ENCODE measurements at places on chromosomes 4 and X. TPM values are rescaled to one million over a fixed set of nuclear protein-coding genes. Genes with fewer than 3 reads are reported as not detected.

- no peaks in the 10 kb centered on the region for H3K27me3 ChIP-seq
- no peaks in the 10 kb centered on the region for H3K36me3 ChIP-seq
- H3K27ac ChIP-seq, result no peak overlapping the region
- no peak overlapping the region for H3K4me3 ChIP-seq
- no peak for DNase-seq
Measured at GRCh38 chr4:42630908-42631307, 26.0 kb downstream of the ATP8A1 start.

GRCh38 chr4:70666369-70666768 lies at the start of gene JCHAIN:
Gene JCHAIN, minus strand, starts transcription at chr4:70666508. Its CDS starts 18 bp downstream, at chr4:70666490.
- H3K4me3 ChIP-seq, result no peak within 1 kb of the TSS
- no peaks in the 10 kb centered on the region for H3K36me3 ChIP-seq
- DNase-seq, result no peak

DNA sequence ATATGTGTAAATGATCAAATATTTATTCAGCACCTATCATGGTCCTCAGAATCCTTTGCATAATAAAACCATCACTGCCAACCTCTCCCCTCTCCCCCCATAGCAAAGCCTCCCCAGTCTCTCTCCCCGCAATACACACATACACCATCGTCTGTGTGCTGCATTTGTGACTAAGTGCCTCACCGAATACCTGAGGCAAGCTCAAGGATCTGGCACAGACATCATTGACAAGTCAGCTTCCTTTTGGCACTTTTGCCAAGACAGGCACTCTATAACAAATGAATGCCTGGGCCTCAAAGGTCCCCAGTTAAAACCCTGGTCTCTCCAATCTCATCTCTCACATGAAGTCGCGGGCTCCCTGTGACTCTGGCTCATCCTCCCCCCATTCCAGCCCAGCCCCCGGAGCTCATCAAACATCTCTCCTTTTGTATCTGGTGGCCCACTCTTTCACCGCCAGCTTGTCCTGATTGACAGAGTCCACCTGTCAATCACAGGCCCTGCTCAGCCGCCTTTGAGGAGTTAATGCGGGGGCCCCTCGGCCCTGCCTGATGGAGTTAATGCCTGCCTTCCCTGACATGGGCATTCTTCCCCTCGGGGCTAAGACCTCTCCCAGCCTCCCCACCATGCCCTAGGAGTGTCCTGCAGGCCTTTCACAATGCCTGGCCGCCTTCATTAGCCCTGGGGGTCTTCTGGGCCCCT lies 135.8 kb upstream of the ATP6AP2 start:
- H3K27me3 ChIP-seq, result no peaks in the 10 kb centered on the region
- H3K36me3 ChIP-seq, result no peaks in the 10 kb centered on the region
- no peak overlapping the region for H3K27ac ChIP-seq
- no peaks in the 10 kb centered on the region for H3K4me1 ChIP-seq
- no peak overlapping the region for H3K4me3 ChIP-seq
- no peak for DNase-seq

DNA sequence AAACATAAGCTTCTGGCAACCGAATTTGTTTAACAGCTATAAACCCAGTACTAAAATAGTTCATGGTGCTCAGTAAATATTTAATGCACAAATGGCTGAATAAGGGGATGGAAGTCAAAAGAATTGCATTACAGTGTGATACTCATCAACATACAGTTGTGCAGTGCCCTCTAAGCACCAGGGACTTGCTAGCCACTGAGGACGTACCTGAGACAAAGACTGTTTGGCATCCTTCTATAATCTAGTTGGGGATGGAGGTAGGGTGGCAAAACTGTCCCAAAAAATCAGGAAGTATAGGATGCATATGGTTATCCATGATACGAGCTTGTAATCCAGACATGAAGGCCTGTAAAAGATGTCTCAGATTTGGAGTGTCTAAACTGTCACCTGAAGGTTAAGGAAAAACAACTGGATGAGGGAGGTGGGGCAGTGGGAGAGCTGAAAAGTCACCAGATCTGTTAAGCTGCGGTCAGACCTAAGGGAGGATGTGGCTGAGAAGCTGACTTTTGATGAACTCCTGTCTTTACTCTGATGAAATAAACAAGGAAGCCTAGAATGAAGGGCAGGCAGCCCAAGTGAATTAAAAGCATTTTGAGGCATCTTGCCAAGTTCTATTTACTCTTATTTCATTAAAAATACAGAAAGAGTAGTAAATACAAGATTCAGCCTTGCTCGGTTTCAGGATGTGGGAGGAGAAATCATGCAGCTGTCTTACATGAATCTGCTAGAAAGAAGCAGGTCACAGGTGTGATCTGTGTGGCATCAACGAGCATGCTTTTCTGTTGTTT lies 12.0 kb upstream of the CD38 start:
- no peak overlapping the region for H3K27ac ChIP-seq
- no peak overlapping the region for H3K4me3 ChIP-seq
- H3K36me3 ChIP-seq, result no peaks in the 10 kb centered on the region
- no peaks in the 10 kb centered on the region for H3K27me3 ChIP-seq
- H3K4me1 ChIP-seq, result no peaks in the 10 kb centered on the region

GRCh38 chr4:41639291-41639690 lies 101.3 kb downstream of the LIMCH1 start:
- H3K27ac ChIP-seq, result no peak overlapping the region
- no peaks in the 10 kb centered on the region for H3K36me3 ChIP-seq
- no peak for DNase-seq
- no peaks in the 10 kb centered on the region for H3K4me1 ChIP-seq
- H3K27me3 ChIP-seq, result no peaks in the 10 kb centered on the region
- H3K4me3 ChIP-seq, result no peak overlapping the region

GRCh38 chr4:138898282-138898681 lies 117.3 kb upstream of the NOCT start:
- no peak overlapping the region for H3K27ac ChIP-seq
- DNase-seq, result no peak
- no peak overlapping the region for H3K4me3 ChIP-seq
- no peaks in the 10 kb centered on the region for H3K27me3 ChIP-seq
- no peaks in the 10 kb centered on the region for H3K36me3 ChIP-seq
- no peaks in the 10 kb centered on the region for H3K4me1 ChIP-seq

- H3K36me3 ChIP-seq, result no peaks in the 10 kb centered on the region
- H3K27me3 ChIP-seq, result no peaks in the 10 kb centered on the region
- no peak overlapping the region for H3K4me3 ChIP-seq
Measured at GRCh38 chr4:78155616-78156105, 98.5 kb downstream of the FRAS1 start.

- H3K4me1 ChIP-seq, result no peaks in the 10 kb centered on the region
- DNase-seq, result no peak
- no peak overlapping the region for H3K4me3 ChIP-seq
- H3K27ac ChIP-seq, result no peak overlapping the region
- no peaks in the 10 kb centered on the region for H3K27me3 ChIP-seq
Measured at GRCh38 chr4:90979556-90979955, 852.4 kb downstream of the CCSER1 start.

DNA sequence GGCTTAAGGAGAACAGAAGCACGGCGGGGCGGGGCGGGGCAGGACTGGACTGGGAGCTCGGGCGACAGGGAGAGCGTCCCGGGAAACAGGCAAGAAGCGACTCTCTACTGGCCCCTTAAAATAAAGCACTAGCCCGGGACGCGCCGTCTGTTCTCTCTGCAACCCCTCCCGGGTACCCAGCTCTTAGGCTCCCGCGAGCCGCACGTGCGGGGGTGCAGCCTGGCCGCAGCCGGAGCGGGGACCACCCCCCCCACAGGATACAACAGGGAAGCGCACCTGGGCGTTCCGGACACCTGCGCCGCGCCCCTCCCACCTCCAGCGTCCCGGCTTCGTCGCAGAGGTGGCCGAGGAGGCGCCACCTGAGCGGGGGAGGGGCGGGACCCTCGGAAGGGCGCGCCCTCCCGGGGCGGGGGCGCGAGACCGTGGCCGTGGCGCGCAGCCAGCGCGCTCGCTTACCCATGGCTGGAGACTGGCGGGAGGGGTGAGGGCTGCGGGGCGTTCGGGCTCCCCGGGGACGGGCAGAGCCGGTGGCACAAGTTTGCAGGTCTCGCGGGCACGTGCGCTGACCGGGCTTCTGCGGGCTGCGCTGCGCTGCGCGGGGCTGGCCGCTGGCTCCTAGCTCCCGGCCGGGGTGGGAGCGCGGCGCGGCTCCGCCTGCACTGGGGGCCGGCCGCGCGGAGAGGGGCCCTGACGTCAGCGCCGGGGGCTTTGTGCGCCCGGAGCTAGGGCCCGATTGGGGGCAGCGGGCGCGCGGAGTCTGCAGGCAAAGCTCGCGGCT lies 91.5 kb downstream of the GEMIN8 start:
- no peaks in the 10 kb centered on the region for H3K27me3 ChIP-seq
- no peaks in the 10 kb centered on the region for H3K36me3 ChIP-seq
- no peak overlapping the region for H3K27ac ChIP-seq
- DNase-seq, result peak; percentile 34

DNA sequence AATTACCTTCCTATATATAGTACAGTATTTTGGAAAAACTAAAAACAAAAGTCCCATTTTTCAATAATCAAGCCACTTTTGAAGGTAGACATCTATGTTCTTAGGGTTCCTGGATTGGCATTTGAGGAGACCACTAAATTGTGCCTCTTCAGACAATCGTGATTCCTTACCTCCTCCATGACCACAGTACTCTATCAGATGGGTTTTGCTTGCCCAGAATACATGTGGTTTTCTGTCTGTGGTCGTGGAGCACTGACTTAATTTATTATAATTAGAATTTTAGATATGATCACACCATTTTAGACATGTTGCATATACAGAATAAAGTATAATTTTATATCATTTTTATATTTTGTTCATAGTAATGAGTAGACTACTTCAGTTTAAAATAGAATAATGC lies 67.9 kb downstream of the NDST3 start:
- no peaks in the 10 kb centered on the region for H3K36me3 ChIP-seq
- H3K27ac ChIP-seq, result no peak overlapping the region

DNA sequence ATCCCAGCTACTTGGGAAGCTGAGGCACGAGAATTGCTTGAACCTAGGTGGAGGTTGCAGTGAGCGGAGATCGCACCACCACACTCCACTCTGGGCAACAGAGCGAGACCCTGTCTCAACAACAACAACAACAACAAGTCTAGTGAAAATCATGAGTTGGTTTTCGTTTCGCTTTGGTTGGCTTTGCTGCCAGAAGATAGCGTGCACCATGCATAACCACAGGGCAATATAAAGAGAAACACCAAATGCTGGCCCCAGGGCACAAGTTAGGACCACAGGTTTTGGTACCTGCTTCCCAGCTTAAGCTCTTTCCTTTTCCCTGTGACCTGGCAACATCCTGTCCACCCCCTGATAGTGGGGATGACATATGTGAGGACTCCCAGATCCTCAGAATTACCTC lies 21.5 kb upstream of the HMGB3 start:
- DNase-seq, result no peak
- H3K36me3 ChIP-seq, result no peaks in the 10 kb centered on the region
- H3K4me3 ChIP-seq, result no peak overlapping the region
- H3K27ac ChIP-seq, result no peak overlapping the region
- H3K27me3 ChIP-seq, result no peaks in the 10 kb centered on the region
- no peaks in the 10 kb centered on the region for H3K4me1 ChIP-seq

DNA sequence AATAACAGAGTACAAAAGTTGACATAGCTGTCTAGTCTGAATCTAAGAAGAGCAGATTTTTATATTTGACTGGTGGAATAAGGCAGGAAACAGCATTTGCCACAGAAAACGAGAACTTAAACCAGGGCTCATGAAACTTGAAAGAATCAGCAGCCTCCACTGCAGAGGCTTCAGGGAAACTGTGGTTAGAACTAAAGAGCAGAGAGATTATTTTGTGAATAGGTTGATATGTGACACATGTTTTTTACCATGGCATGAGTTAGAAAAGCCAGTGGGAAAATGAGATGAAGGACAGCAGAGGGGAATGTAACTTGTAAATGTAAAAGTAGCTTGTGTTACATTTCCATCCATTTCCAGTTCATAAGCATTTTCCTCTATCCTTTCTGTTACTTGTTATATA lies 63.7 kb upstream of the CAMK2D start:
- H3K4me1 ChIP-seq, result no peaks in the 10 kb centered on the region
- no peak for DNase-seq
- no peak overlapping the region for H3K4me3 ChIP-seq
- H3K27ac ChIP-seq, result no peak overlapping the region
- no peaks in the 10 kb centered on the region for H3K27me3 ChIP-seq

DNA sequence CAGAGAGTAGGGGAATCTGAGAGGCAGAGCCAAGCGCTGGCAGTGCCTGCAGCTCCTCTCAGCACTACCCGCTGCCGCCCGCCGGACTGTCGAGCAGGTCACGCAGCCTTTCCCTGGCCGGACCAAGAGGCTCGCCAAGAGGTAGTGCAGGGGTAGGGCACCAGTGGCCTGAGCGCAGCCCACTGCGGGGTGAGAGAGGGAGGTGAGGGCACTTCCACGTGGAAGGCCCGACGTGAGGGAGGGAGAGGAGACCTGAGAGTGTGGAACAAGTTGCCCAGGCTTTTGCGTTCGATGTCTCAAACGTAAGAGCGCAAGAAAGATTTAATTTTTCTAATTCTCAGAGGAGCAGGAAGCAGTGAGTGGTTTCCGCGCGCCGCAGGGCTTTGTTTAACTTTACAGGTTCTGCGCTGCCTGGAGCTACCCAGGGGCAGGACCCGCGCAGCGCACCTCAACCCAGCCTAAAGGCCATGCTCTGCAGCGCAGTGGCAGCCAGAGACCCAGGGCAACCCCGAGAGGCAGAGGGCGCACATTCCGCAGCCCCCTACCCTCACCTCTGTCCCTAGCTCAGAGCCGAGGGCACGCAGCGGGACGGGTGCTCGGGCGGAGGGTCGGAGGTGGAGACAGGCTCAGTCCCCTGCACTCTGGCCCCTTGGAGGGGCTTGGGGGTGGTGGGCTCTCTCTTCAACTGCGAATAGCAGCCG lies 14.9 kb downstream of the ARHGAP36 start:
- DNase-seq, result peak; percentile 53
- peaks cover 39% of the 10 kb centered on the region for H3K27me3 ChIP-seq
- H3K4me1 ChIP-seq, result no peaks in the 10 kb centered on the region
- no peaks in the 10 kb centered on the region for H3K36me3 ChIP-seq

DNA sequence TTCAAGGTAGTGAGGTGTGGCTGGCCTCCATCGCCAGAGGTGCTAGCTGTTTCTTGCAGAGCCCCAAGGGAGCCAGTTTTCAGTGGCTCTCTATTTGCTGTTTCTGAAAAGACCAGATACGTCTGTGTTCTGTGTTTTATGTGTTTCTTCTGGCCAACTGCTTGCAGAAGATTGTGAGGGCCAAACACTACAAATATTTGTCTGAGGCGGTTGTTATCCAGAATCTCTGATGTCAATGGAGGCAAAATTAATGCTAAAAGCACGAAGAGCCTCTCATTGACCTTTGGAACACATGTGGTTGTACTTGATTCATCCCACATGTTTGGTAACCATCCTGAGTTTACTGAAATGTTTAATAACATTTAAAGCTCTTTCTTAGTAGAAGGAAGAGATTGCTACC lies 113.9 kb downstream of the CT47B1 start:
- H3K4me3 ChIP-seq, result no peak overlapping the region
- no peak for DNase-seq
- no peaks in the 10 kb centered on the region for H3K27me3 ChIP-seq
- no peaks in the 10 kb centered on the region for H3K36me3 ChIP-seq
- H3K27ac ChIP-seq, result no peak overlapping the region

DDX60 gene
- total RNA-seq, result 4.0 TPM

SPANXN4 gene
- not detected for total RNA-seq

ENAM gene
- total RNA-seq, result 0.83 TPM

GNL3L gene
- 15.7 TPM for total RNA-seq

SPANXD gene
- total RNA-seq, result not detected
